ENCODE measurements at places on chromosomes 5 and 9. TPM values are rescaled to one million over a fixed set of nuclear protein-coding genes. Genes with fewer than 3 reads are reported as not detected.

- DNase-seq: no peak
Observed at GRCh38 chr9:14993901-14994554, 83.8 kb upstream of the FREM1 start.

- no peak for DNase-seq
Observed at GRCh38 chr5:179161901-179162300, 101.7 kb downstream of the ZNF354C start.

DNA sequence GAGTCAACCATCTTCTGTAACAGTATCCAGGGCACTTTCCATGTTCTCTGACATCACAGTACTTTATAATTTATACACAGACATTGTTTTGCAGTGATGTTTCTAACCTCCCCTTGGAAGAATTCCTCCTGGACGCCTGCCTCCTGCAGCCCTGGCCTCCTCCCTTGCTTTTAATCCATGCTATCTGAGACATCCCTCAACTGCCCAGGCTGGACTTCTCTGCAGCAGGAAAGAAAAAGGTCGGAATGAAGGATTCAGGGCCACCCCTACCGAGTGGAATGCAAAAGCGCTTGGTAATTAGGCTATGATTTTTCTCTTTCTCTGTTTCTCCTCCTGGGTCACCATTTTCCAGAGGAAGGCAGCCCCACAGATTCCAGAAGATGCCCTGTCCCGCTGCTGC lies 47.0 kb upstream of the SHC3 start:
- DNase-seq: no peak

GRCh38 chr5:150181766-150182545 lies 7.9 kb upstream of the SLC6A7 start:
- no peak for DNase-seq

PLAC8L1 gene
- not detected for total RNA-seq

CLK4 gene
- 91.2 TPM for total RNA-seq
